ENCODE measurements at places on chromosomes 5 and 9. TPM values are rescaled to one million over a fixed set of nuclear protein-coding genes. Genes with fewer than 3 reads are reported as not detected.

The DAPK1 gene
- total RNA-seq: 51.7 TPM

DNA sequence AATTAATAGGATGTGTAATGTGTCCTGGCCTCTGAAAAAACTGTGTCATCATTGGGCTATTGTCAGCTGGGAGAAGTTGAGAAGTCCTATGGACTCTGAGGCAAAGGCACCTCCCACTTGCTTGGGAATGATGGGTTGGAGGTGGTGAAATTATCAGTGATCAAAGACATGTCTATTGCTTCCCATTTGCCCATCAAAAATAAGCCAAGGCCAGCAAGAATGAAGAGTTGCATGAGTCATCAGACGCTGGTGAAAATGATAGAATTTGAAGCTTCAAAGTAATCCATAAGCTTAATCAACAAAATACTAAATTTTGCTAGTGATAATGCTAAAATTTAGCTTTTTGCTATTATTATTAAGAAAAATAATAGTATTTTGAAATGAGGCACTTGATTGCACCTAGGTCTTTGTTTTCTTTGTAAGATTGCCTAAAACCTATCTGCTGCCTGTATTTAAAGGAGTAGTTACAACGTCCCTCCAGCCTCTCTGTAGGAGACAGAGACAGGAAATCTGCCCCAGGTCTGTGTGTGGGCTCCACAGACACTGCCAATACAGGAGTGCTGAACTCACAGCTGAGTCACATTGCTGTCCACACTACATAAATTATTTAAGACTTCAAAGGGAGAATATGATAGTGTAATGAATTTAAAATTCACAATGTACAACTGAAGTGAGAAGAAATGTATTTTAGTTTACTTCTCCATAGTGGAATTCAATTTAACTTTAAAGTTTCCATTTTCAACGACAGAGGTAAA, 48.4 kb upstream of the APC start:
- DNase-seq: peak; percentile 17

The PFN3 gene
- total RNA-seq: not detected

The SLC6A19 gene
- not detected for total RNA-seq
